Left lobe of liver (tissue), 2 donors: ENCODE measurements at places on chromosomes 5 and 9.
A peak's percentile ranks its signal among the peaks of the same experiment; 100 is the strongest.

DNA sequence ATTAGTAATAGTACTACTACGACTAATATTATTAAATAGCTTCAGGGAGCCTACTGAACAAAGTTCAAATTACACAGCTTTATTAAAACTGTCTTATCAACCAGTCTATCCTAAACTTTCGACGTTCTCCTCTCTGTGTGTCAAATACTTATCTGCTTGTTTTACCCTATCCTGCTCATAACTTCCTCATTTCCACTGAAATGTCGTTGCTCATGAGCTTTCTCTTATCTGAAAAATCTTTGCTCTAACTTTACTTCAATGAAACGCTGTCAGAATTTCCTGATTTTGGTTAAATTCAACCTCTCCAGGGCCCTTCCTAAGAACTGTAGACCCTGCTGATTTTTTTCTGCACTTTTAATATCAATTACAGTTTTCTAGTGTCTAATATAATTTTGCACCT lies 1431.0 kb upstream of the WWC1 start:
- DNase-seq, result no peak

DNA sequence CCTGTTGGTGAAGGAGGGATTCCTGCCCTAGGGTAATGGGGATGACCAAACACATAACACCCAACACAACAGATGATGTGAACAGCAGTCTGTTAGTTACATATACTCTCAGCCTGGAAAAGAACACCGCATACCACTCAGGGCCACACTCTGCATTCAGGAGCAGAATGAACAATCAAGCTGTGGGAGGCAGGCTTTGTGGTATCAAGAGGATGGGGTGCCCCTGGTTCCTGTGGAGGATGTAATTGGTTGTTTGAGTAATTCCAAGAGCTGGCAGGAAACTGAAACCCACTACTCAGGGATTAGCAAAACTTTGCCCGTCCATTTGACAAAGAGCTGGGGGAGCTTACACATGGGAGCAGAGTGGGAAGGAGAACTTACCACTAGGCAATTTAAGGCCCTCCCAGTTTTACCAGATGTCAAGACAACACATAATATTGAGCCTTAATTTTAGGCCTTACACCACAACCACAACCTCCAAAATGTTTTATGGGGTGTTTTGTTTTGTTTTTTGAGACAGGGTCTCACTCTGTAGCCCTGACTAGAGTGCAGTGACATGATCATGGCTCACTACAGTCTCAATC lies 15.6 kb upstream of the PRKAA1 start:
- no peak for DNase-seq

- DNase-seq, result no peak
These were observed 24.3 kb upstream of the XPA start for GRCh38 chr9:97721396-97721795.

- DNase-seq, result no peak
These were observed 28.7 kb downstream of the ENHO start for GRCh38 chr9:34493972-34494535.

DNA sequence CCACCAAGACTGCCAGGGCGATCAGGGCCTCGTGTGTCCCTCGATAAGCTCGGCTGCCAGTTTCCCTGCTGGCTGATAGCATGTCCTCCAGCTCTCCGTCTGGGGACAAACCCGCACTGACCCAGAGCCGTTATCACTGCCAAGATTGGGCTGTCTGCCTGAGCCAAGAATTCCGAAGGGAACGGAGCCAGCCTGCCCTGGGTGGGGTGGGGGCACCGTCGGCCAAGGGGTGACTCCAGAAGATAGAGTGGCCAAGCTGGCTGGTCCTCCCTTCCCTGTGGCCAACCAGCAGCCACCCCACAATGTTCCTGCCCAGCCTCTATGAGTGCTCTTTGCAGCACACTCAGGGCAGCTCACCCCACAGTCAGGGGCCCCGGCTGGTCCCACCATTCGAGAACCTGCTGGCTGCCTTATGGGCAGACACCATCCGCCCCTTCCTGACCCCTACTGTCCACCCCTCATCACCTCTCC lies 29.4 kb downstream of the HRH2 start:
- no peak for DNase-seq

GRCh38 chr5:61967681-61968080 lies 338.3 kb upstream of the KIF2A start:
- no peak for DNase-seq

DNA sequence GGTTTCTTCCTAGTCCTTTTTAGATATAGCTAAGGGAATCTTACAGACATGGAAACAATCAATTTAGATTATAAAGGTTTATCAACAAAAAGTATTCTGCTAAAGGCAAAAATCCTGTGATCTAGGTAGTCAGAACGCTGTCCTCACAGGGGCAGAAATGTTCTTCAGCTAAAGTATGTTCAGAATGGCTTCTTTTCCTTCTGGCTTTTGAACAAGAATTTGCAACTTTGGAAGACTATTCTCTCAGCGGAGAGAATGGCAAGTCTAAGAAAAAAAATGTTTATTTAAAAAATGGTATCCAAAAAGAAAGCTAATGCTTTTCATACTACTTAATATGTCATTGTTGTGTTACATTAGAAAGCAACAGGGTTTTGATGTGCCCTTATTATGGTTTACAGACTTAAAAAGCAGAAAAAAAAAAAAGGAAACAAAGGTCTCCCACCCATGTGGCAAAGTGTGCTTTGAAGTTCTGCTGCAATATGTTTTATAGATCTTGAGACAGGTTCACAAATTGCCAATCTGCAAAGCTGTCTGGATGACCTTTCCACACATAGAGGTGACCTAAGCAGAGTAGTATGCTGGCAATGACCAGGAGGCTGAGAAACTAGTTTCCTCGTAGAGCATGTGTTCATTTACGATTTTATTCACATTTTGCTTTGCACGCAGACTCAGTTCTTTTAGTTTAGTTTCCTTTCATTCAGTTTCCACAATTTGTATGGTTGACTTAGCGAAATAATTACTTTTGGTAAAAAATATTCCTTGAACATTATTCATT lies 45.1 kb upstream of the PJA2 start:
- DNase-seq, result no peak

- DNase-seq, result peak; percentile 22
These were observed 4.4 kb upstream of the IL3 start for GRCh38 chr5:132055808-132056609.

DNA sequence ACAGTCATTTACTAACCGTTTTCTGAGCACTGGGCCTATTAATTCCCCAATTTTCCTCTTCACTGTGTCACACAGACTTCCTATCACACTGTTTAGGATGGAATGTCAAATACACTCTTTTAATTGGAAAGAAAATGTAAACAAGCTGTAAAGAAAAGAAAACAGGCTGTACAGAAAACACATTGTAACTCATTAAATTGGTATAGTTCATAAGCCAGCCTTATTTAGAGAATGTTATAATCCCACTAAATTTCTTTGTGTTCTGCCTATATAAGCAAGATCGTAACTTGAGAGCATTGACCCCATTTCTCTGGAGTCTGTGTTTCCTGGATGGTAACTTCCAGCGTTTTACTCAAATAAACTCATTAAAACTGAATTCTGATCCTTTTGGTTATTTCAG lies 46.5 kb downstream of the TARS1 start:
- no peak for DNase-seq

DNA sequence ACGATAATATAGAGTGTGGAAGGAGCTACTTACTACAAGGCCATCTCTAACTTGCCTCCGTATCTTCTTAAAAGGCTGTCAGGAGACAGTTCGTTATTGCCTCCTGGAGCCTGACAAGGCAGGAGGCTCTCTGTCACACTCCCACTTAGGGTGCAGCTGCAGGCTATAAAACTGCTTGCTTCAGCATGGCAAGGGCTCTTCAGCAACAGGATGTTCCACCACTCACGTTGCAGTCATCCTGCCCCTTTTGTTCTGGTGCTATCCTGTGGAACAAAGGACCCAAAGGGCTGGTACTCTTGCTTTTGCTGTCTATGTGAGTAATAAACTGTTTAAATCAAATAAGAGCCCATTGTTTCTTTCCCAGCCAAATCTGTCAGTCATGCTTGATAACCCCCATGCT lies 508.9 kb downstream of the NTRK2 start:
- no peak for DNase-seq

DNA sequence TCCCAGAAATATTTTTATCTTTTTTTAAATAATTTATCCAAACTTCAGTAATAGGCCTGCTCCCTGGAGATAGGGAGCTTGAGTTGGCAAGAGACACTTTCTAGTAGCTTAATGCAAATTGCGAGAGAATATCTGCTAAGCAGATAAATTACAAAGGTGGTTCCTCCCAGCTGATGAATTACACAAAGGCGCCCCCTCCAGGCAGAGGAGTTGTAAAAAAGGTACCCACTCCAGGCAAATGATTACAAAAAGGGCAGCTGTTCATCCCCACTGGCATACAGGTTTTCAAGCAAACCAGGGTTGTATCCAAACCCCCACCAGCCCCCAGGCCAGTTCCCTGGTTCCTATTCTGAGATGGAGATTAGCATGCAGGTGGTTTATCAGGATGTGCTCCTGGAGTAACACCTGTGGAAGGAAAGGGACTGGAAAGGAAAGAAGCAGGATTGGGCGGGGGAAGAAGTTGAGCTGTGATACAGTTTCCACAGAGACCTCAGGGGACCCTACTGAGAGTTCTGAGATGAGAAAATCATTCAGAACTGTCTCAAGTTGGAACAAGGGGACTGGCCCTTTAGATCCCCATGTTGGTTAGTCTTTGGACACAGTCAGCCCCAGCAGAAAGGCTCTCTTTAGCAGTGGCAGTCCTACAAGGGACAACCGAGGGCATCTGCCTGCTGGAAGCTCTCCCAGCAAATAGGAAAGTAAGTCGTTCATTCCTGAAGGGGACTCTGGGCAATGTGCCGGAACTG lies 25.5 kb downstream of the ESM1 start:
- no peak for DNase-seq

- no peak for DNase-seq
These were observed 233.1 kb downstream of the AGTPBP1 start for GRCh38 chr9:85508616-85509015.

DNA sequence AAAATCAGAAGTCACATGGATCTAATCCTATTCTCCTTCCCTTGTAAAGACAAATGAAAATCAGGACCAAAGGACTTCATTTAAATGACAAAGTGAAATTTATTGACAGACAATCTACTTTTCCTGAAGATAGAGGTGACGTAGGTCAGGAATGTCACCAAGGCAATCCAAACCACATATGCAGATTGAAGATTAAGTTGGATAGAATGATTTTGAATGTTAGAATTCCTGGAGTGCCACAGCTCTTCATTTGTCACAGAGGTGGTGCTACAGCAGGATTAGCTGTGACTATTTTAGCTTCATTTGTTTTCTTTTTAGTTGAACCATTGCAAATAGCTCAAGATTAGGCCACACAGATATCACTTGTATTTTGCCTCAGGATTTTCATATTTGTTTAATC lies 736.0 kb upstream of the ARRDC3 start:
- DNase-seq, result no peak

- DNase-seq, result no peak
These were observed 61.5 kb upstream of the TEX48 start for GRCh38 chr9:114743446-114743845.

DNA sequence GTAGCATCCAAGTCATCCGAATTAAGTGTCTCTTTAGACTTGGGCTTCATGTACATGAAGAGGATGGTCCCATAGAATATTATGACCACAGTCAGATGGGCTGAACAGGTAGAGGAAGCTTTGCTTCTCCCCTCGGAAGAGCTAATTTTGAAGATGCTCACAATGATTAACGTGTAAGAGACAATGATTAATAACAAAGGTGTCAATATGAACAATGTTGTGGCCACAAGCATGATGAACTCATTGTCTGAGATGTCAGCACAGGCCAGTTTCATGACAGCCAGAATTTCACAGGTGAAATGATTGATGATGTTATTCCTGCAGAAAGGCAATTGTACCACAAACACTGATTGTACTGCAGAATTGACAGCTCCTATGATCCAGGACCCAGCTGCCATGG lies 626 bp downstream of the OR13C2 start:
- DNase-seq, result no peak

DNA sequence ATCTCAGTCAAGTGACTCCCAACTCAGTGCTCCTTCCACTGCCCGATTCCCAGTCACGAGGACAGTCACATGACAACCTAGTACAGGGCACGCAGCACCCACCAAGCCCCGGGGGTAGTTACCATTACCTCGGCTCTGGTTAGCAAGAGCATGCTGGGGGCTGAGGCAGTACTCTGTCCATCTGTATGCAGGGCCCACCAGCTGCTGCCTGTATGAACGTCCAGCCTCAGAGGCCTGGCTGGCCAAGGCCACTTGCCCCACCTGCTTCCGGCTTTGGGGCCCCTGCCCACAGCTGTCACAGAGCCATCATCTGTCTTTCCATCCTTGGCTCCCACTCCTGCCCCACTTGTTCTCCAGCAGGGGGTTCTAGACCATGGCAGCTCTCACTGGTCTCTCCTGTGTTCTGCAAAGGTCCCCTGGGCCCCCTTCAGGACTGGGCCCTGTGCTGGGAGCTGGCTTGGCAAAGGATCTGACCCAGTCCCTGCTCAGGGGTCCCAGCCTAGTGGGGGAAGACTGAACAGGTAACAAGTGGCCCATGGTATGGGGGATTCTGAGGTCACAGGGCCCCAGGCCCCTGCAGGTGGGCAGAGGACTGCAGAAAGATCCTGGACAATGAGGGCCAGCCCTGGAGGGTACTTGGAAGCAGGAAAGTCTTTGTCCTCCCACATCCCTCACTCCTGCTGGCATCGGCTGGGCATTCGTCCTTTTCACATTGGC lies 3.3 kb downstream of the RPL35 start:
- no peak for DNase-seq

GRCh38 chr5:77881528-77881927 lies 105.4 kb upstream of the TBCA start:
- no peak for DNase-seq

DNA sequence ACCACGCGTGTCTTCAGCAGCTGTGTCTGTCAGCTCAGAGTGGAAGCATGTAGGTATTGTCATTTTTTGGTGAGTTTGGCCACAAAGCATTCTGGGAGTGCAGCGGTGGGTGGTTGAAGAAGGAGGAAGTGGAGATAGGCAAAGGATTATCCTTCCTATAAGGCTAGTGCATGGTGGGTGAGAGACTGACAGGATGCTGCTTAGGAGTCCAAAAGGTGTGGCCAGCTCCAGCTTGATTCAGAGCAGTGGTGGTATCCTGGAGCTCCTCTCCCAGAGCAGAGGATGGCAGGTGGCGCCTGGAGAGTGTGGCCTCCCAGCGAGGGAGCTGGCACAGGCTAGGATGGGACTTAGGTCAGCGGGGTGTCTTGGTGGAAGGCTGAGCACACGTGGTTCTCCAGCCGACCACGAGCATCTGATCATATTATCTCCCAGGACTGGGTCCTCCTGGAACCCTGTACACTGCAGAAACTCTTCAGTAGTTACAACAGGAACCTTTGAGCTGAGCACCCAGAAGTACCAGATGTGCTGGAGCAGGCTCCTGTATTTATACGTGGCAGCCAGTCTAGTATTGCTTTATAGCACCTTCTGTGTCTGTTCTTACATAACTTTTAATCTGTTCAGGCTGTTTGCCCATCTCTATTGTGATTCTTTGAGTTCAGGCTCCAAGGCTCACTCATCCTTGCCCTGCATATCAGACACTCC lies 29.6 kb downstream of the MAML1 start:
- peak; percentile 52 for DNase-seq

- DNase-seq, result no peak
These were observed 11.0 kb downstream of the IGFBPL1 start for GRCh38 chr9:38413283-38413682.

GRCh38 chr9:68895741-68896478 lies 118.0 kb downstream of the PRKACG start:
- no peak for DNase-seq
